Bronchial smooth muscle cell (primary cell): ENCODE measurements at places on chromosomes 1 and 21. TPM values are rescaled to one million over a fixed set of nuclear protein-coding genes. Genes with fewer than 3 reads are reported as not detected.

Gene ASCL5
- total RNA-seq = not detected in 2 replicates

Gene RGS5
- total RNA-seq = 2.8 and 5.6 TPM in 2 replicates

Gene CAMK2N1
- total RNA-seq = 9.4 and 40.8 TPM in 2 replicates

Gene RAB7B
- 13.6 and 14.9 TPM in 2 replicates for total RNA-seq
